Activated T-helper 1 cell treated with anti-CD3 and anti-CD28 coated beads, Interleukin-2, amount 50 U/mL, for 16 hours (primary cell): ENCODE measurements at places on chromosomes 11 and 22.

GRCh38 chr11:62853279-62853965 lies 14.0 kb upstream of the WDR74 start:
- DNase-seq, result no peak

DNA sequence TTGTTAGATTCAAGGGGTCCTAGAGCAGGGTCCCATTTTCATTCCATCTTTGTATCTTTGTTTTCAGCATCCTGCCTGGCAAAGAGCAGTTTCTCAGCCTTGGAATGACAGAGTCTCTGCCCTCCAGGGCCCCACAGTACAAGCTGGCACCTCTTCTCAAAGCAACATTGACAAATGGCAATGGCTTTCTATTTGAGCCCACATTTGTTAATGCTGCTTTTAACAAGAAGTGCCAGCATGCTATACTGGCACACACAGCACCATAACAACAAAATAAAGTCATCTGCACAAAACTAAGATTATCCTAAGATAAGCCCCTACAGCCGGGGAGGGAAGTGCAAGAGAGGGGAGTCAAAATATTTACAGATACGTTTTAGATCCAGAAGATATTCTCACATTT lies 309.7 kb upstream of the C11orf87 start:
- DNase-seq, result no peak

DNA sequence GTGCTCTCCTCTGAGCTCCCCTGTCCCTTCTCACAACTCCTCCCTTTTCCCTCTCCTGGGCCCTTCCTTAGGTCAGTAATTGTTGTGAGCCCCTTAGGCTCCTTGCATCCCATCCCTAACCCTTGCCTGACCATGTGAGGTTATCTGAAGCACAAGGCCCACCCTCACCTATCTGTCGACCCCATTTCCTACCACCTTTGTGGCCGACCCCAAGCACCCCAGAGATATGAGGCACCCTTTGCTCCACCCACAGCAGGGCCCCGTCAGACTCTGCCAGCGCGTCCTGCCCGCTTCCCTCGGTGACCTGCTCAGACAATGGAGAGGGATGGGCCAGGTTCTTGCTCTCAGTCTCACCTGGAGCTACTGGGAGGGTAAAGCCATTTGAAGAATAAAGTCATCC lies 1.3 kb downstream of the GNG3 start:
- DNase-seq, result no peak

DNA sequence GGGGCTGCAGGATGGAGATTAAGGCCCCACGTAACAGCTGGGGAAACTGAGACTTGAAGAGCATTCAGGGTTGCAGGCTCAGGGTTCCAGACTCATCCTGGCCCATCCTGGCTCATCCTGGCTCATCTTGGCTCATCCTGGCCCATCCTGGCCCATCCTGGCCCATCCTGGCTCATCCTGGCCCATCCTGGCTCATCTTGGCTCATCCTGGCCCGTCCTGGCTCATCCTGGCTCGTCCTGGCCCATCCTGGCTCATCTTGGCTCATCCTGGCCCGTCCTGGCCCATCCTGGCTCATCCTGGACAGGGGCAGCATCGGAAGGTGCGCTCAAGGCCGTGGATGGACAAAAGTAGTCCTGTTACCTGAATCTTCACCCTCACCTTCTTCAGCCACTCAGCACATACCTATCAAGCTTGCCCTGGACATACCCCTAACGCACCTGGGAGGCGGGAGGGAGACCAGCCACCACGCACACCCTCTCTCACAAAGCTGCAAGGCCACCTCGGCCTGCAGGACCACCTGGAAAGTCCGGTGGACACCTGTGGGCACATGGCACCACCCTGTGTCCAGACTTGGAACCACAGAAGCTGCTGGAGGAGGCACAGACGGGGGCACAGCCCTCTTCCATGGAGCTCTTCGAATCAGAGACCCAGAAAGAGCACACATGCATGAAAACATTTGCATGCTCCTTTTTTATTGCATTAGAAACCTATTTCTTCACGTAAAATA lies 20.3 kb upstream of the NLRP6 start:
- DNase-seq, result no peak

- DNase-seq, result no peak
Measured at GRCh38 chr22:44669561-44669976, 32.4 kb upstream of the PRR5 start.

DNA sequence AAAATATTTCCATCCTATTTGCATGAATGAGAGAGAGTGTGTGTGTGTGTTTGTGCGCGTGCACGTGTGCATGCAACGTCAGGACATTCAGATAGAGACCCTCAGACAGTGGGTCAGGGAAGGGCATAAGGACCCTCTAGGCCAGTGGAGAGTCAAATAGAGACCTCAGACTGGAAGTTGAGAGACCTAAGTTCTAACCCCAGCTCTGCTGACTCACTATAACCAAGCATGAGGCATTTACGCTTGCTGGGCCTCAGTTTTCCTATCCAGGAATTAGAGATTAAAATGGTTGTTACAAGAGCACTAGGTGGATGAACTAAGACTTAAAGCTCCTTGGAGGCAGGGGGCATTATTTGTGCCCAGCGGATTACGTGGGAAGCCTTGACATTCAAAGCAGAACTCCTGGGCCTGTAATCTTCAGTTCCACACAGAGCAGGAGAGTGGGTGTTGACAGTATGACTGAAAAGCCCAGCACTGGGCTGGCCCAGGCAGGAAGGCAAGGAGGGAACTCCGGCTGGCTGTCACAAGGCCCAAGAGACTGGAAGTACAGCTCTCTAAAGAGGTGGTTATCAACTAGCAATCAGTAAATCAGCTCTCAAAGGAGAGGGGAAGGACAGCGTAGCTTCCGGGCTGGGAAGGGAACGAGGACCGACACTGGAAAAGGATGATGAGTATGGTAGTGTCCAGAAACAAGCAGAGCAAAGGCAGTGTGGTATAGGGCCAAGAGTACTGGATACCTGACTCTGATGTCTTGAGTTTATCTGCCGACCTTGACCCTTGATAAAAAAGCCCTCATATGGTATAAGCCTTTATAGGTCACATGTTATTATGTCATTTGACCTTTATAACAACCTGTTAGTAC lies 9.2 kb downstream of the RHOG start:
- DNase-seq, result no peak

DNA sequence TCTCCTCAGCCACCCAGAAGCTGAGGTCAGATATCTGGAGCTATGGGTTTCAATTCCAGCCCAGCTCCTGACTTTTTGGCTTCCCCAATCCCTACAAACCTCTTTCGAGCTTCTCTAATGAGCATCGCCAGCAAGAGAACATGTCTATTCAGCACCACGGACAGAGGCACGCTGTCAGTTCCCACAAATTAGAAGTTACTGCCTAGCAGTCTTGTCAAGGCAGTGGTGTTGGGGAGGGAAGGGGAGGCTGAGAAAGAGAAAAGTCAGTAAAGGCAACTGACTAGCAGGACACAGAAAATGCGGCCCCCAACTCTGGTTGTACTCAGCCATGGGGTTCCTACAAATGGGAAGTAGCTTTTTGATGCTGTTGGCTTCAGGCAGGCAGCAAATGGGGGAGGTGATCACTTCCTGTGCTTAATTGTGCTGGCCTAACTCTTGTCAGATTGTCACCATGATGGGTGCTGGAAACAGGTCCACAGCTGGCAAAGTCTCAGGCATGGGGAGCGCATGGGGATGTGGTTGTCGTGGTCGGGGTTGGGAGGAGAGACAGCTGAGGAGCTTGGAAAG lies 205.9 kb downstream of the ST3GAL4 start:
- no peak for DNase-seq

DNA sequence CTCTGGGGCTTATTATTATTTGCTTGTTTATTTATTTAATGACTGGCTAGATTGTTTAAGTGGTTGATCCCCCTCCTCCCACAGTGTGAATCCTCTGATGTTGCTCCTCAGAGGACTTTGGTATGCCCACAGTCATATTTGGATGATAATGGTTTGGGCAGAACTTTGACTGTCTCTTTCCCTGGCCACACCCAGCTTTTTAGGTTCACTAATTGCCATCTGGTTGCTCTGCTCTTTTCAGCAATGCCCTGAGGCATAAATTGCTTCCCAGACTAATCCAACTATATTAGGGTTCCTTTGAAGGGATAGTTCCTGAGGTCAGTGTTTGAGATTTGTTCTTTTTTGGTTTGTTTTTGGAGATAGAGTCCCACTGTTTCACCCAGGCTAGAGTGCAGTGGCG lies 99.3 kb upstream of the RRM1 start:
- no peak for DNase-seq

DNA sequence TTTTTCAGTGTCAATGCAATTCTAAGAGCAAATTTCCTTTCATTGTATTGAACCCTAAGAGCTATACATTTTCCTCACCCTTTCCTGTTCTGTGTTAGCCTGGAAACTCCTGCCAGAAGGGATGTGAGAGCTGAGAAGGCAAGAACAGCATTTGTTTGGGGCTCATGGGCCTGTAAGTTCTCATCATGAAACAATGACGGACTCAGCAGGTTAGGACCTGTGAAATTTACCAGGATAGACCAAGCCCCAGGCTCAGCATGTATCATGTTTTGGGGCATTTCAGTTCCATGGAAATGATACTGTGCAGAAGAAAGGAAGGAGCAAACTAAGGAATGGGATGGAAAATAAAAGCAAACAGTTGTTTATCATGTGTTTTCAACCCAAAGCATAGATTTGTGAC lies 41.6 kb downstream of the NTM start:
- no peak for DNase-seq

- DNase-seq, result no peak
Measured at GRCh38 chr11:18001191-18001590, 11.7 kb downstream of the SERGEF start.

GRCh38 chr11:108224911-108225786 lies 2.3 kb downstream of the ATM start:
- no peak for DNase-seq

- no peak for DNase-seq
Measured at GRCh38 chr11:44600839-44601383, 35.4 kb downstream of the CD82 start.

DNA sequence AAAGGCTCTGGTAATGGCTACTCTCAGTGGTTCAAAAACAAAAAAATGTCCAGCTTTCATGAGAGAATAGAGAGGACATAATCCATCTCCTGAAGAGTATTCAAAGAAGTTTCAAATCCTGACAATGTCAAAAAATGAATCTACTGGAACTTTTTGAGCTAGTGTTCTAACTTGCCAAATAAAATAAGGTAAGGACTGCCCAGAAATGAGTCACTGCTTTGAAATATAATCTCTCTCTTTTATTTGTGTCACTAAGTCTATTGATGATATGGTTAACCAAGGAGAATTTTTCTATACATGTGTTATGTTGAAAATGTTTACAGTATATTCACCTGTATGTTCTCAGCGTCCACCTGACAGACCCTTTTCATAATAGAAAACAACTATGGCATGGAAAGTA lies 3.4 kb downstream of the GUCY1A2 start:
- no peak for DNase-seq

DNA sequence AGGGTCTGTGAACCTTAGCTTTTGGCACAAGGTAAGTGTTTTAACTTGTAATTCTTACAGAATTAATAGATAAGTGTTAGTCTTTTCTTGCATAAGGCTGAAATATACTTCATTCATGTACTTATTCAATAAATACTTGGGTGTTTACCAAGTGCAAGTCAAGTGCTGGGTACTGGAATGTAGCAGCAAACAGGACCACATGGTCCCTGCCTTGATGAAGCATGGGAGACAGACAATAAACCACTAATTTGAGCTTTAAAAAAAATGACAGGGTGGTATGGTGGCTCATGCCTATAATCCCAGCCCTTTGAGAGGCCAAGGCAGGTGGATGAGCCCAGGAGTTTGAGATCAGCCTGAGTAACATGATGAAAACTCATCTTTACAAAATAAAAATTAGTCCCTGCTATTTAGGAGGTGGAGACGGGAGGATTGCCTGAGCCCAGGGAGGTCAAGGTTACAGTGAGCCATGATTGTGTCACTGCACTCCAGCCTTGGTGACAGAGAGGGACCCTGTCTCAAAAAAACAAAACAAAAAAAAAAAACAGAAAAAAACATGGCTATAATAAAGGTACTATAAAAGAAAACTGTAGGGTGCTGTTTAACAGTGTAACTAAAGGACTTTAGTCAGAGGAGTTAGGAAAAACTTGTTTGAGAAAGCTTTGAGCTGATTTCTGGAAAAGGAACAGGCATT lies 11.1 kb downstream of the CCDC83 start:
- no peak for DNase-seq

DNA sequence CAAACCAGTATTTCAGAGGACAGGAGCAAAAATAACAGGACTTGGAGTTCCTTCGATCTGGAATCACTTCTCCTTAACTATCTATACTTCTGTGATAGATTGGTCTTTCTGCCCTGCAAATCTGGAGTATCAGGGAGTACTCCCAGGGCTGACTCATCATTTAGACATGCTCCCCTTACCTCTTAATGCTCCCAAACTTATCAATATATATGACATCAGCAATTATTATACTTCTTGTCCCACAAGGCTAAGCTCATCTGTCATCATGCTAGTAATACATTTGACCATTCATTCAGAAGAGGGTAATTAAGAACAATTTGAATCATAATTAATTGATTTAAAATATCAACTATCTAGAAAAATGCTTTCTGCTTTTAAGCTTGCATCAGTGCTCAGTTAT lies 163.8 kb downstream of the SWAP70 start:
- no peak for DNase-seq

DNA sequence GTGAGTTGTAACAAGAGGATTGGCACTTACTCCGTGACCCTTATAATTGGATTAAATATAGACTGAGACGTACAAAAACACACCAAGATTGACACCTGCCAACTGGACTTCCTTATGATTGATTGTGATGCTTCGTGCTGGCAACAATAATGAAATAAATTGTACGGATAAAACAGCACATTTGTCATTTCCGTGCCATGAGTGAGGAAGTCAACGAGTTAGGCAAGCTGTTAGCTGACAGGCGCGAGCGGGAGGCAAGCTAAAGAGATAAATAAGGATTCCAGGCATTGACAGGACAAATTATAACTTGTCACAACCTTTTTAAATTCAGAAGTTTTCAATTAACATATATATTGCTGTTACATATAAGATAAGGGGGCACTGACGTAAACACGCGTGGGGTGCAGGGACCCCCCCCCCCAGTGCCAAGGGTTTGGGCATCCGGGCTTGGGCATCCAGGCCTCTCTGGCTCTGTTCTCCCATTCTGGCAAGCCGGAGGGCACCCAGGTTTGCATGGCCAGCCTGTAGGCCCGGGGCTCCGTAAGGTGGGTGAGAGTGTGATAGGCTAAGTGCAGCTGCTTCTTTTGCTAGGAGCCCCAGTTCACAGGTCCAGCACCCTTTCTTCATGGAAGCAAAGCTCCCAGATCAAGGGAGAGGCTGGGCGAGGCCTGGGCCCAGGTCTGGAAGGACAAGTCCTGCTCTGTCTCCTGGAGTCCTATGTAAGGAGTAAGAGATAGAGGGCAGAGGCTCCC lies 11.2 kb upstream of the PAX6 start:
- no peak for DNase-seq
